ENCODE measurements at places on chromosomes 6 and 20. TPM values are rescaled to one million over a fixed set of nuclear protein-coding genes. Genes with fewer than 3 reads are reported as not detected.

- no peaks in the 10 kb centered on the region for H3K36me3 ChIP-seq
- H3K27me3 ChIP-seq: no peaks in the 10 kb centered on the region
- H3K4me1 ChIP-seq: peaks cover 19% of the 10 kb centered on the region
- no peak overlapping the region for H3K27ac ChIP-seq
- DNase-seq: no peak
- H3K4me3 ChIP-seq: no peak overlapping the region
Observed at GRCh38 chr6:31470801-31471200, 27.1 kb upstream of the MICB start.

GRCh38 chr20:21324126-21324525 is 21.0 kb downstream of the XRN2 start:
- peaks cover 33% of the 10 kb centered on the region for H3K4me1 ChIP-seq
- H3K4me3 ChIP-seq: peak overlapping the region; percentile 53
- H3K27ac ChIP-seq: peak overlapping the region; percentile 77
- DNase-seq: no peak
- no peaks in the 10 kb centered on the region for H3K27me3 ChIP-seq
- peaks cover 7% of the 10 kb centered on the region for H3K36me3 ChIP-seq

GRCh38 chr20:7772371-7772770 is 167.9 kb downstream of the HAO1 start:
- H3K36me3 ChIP-seq: no peaks in the 10 kb centered on the region
- peak; percentile 84 for DNase-seq
- no peak overlapping the region for H3K4me3 ChIP-seq

SCRT2 gene
- not detected for total RNA-seq

- H3K36me3 ChIP-seq: no peaks in the 10 kb centered on the region
- H3K4me1 ChIP-seq: no peaks in the 10 kb centered on the region
- DNase-seq: no peak
- no peak overlapping the region for H3K4me3 ChIP-seq
- no peak overlapping the region for H3K27ac ChIP-seq
Observed at GRCh38 chr6:69337311-69337710, 459.5 kb downstream of the LMBRD1 start.

DNA sequence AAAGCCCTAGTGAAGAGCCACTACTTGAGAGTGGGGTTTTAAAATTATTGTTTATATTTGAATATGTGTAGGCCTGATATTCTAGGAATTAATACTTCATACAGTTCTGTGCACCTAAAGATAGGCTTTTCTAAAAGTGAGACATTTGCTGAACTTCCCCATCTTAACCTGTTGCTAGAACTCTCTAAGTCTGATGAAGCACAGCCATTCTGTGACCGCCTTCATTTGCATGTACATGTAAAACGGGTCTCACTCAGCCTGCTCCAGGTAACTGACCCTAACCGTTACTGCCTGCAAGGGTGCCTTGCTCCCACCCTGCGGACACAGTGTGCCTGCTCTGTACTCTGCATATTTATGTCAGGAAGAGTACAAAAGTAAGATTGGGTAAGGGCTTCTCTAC is 44.3 kb upstream of the IRF4 start:
- H3K27ac ChIP-seq: no peak overlapping the region
- H3K27me3 ChIP-seq: no peaks in the 10 kb centered on the region
- DNase-seq: no peak
- peaks cover 27% of the 10 kb centered on the region for H3K36me3 ChIP-seq
- H3K4me3 ChIP-seq: no peak overlapping the region

RCAN2 gene
- total RNA-seq: 0.09 TPM

DNA sequence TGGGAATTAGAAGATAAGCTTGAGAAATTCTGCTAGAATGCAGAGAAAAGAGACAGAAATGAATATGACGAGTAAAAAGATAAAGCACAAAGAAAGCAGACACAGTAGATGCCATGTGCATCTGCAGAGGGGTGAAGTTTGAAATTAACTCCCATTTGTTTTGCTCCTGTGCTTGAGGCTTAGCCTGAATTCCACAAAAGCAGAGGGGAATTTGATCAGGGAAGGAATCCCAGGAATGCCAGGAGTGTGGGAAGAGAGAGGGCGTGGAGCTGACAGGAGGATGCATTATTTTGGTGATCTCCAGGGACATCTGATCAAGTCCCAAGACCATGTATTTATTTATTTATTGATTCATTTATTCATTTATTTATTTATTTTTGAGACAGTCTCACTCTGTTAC is 55.6 kb downstream of the SLC22A1 start:
- no peak for DNase-seq
- peaks cover 8% of the 10 kb centered on the region for H3K4me1 ChIP-seq
- no peaks in the 10 kb centered on the region for H3K36me3 ChIP-seq
- no peak overlapping the region for H3K27ac ChIP-seq
- no peak overlapping the region for H3K4me3 ChIP-seq

DNA sequence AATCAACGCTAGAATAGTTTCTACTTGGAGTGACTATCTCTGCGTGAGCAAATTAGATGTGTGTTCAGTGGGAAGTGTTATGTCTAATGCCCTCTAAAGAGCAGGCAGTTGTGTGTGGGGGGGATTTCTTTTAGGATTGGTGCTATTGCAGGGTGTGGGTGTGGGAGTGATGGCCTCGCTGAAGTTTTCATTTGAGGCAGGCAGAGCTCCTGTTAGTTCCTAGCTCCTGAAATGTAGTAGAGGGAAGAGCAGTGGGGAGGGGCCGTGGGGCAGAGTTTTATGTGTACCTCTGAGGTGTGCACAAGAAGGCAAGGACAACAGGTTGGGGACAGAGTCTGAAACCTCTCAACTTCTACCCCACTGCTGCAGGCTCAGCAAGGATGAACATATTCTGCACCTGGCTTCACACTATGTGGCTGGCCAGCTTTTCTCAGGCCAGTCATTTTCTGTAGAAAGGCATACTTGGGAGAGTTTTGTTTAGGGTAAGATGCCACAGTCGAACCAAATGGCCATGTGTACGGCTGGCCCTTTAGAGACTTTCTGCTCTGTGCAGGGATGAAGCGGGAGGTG is 229.2 kb upstream of the SUPT3H start:
- DNase-seq: no peak
- H3K4me3 ChIP-seq: no peak overlapping the region

SIM1 gene
- not detected for total RNA-seq

GRCh38 chr6:48610846-48611245 is 499.8 kb upstream of the PTCHD4 start:
- H3K27me3 ChIP-seq: no peaks in the 10 kb centered on the region
- H3K4me3 ChIP-seq: no peak overlapping the region
- peaks cover 6% of the 10 kb centered on the region for H3K4me1 ChIP-seq
- no peaks in the 10 kb centered on the region for H3K36me3 ChIP-seq

GRCh38 chr6:130525408-130525807 is 159.6 kb downstream of the TMEM200A start:
- H3K27me3 ChIP-seq: no peaks in the 10 kb centered on the region
- no peak for DNase-seq
- no peak overlapping the region for H3K4me3 ChIP-seq
- no peak overlapping the region for H3K27ac ChIP-seq
- no peaks in the 10 kb centered on the region for H3K4me1 ChIP-seq

DNA sequence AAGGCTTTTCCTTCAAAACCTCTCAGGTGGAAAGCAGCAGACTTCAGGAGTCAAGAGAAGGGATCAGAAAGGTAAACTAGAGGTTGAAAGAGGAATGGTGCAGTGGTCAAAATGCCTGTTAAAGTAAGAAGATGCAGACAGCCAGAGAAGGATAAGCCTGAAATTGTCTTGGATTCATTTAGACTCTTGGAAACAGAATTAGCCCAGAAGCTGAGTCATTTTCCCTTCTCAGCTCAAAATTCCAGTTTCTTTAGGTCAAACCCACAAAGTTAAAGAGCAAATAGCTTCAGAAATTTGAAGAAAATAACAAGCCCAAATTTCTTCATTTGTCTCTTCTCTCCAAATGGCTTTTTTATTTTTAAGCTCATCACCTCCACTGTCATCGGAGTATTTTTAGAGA is 73.9 kb downstream of the DHX35 start:
- no peak for DNase-seq
- H3K36me3 ChIP-seq: peaks cover 62% of the 10 kb centered on the region
- H3K27ac ChIP-seq: no peak overlapping the region
- H3K4me1 ChIP-seq: no peaks in the 10 kb centered on the region
- H3K27me3 ChIP-seq: no peaks in the 10 kb centered on the region
- H3K4me3 ChIP-seq: no peak overlapping the region

DNA sequence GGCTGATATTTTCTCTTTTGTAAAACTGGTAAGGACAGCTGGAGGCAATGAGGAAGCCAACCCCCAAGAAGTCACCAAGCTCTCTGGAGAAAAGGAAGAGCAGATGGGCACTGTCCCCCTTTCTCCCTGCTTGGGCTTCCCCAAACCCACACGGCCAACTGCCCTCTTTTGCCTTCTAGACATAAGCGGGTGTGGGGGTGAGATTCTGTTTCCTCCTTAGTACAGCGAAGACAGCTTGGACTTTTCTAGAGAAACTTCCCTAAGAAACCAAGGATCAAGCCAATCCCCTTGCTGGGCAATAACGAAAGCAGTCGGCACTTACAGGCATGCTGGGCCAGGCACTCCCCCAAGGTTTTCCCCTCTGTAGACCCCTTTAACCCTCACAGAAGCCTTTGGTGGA is 110.3 kb downstream of the CDC5L start:
- H3K36me3 ChIP-seq: no peaks in the 10 kb centered on the region
- H3K27ac ChIP-seq: no peak overlapping the region
- H3K4me3 ChIP-seq: no peak overlapping the region
- DNase-seq: no peak
- no peaks in the 10 kb centered on the region for H3K27me3 ChIP-seq
- peaks cover 17% of the 10 kb centered on the region for H3K4me1 ChIP-seq

GRCh38 chr6:39072830-39073229 is 24.2 kb downstream of the GLP1R start:
- no peak for DNase-seq
- no peaks in the 10 kb centered on the region for H3K27me3 ChIP-seq
- H3K36me3 ChIP-seq: no peaks in the 10 kb centered on the region
- no peak overlapping the region for H3K4me3 ChIP-seq
- no peak overlapping the region for H3K27ac ChIP-seq

DNA sequence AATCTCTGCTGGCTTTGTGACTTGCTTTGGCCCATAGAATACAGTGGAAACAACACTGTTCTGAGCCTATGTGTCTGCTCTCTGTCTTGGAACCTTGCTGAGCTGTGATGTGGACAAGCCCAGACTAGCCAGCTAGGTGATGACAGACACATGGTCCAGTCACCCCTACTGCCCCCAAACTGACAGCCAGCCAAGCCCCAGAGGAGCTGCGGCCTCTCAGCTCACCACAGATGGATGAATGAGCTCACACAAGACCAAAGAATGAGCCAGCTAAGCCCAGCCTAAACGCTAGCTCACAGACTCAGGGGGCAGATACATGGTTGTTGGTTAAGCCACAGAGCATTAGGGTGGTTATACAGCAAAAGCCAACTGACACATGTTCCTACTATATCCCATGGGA is 4.1 kb downstream of the AARS2 start:
- DNase-seq: peak; percentile 59
- peaks cover 25% of the 10 kb centered on the region for H3K4me1 ChIP-seq
- H3K4me3 ChIP-seq: no peak overlapping the region

PTCRA gene
- not detected for total RNA-seq

DNA sequence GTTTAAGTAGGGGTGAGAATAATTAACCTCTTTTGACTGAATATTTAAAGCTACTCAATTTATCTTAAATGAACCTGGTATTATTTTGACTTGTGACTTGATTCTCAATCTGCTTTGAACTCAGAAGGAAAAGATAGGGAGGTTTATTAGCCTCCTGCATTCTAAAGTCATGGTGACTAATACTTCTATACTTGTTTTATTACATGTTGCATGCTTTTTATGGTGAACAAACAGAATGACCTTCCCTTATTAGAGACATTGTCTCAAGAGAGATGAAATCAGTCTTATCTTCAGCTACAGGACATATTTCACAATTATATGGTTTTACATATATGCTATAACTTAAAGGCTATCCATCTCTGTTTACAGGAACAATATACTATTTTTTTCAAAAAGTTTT is 336.9 kb downstream of the KHDRBS2 start:
- no peak overlapping the region for H3K4me3 ChIP-seq
- no peaks in the 10 kb centered on the region for H3K36me3 ChIP-seq
- H3K4me1 ChIP-seq: no peaks in the 10 kb centered on the region
- DNase-seq: no peak

- no peaks in the 10 kb centered on the region for H3K36me3 ChIP-seq
- no peaks in the 10 kb centered on the region for H3K4me1 ChIP-seq
- DNase-seq: no peak
Observed at GRCh38 chr6:33863084-33863483, 59.3 kb upstream of the MLN start.

PEX7 gene
- total RNA-seq: 6.0 TPM

- no peak overlapping the region for H3K4me3 ChIP-seq
- H3K4me1 ChIP-seq: no peaks in the 10 kb centered on the region
- no peak overlapping the region for H3K27ac ChIP-seq
- no peak for DNase-seq
Observed at GRCh38 chr20:61571916-61572711, 320.1 kb downstream of the CDH4 start.

DNA sequence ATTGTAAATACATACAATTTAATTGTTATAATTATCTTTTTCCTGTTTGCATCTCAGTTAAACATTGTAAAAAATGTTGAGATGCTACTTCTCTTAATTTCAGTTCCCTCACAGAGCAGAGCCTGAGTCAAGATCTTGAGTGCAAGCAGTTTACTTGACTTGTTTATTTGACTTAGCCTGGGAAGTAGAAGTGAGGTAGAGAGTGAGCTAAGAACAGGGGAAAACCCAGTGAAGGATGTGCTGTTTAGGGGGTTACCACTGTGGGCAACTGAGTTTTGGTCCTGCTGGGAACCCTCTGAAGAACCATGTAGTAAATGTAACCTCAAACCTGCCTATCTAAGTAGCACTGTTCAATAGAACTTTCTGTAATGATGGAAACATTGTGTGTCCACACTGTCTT is 495.2 kb upstream of the FLRT3 start:
- H3K36me3 ChIP-seq: no peaks in the 10 kb centered on the region
- no peak for DNase-seq
- H3K27ac ChIP-seq: no peak overlapping the region

DNA sequence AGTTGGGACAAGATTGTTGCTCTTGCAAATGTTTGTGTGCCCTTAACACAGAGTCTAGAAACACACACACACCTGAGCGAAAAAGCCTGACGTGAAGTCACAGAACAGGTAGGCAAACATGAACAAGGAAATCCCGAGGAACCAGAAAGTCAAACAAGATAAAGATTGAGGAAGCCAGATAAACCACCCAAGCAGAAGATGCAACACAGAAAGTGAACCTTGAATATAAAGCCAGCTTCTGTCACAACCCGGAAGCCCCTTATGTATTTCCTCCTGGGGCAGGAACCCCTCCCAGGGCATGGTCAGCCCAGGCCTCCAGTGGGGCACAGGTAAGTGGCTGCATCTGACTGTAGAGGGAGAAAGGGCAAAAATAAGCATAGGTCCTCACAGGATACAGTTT is 158.2 kb upstream of the SUPT3H start:
- H3K4me3 ChIP-seq: no peak overlapping the region
- H3K27ac ChIP-seq: no peak overlapping the region
- H3K4me1 ChIP-seq: peaks cover 8% of the 10 kb centered on the region
- peaks cover 18% of the 10 kb centered on the region for H3K36me3 ChIP-seq
- no peak for DNase-seq
- H3K27me3 ChIP-seq: no peaks in the 10 kb centered on the region
